ENCODE measurements at places on chromosomes 12 and 14.

- DNase-seq = no peak
Measured at GRCh38 chr14:98278800-98279199, 993.2 kb downstream of the BCL11B start.

DNA sequence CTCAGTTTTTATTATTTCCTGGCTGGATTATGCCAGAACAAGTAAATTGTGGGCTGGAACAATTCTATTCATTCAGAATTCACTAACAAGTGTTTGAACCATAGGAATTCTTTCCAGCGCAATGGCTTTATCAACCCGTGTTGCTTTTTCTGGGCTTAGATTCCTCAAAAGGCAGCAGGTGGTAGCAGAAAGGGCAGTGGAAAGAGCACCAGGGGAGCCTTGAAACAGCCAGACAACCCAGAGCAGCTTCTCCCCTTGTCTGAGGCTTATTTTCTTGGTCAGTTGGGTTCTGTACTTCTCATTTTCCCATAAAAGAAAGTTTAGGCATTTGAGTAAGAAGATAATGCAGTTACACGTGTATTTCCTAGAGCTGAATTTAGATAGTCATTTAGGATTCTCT is 130.7 kb downstream of the OTOGL start:
- DNase-seq = no peak

GRCh38 chr14:89625731-89626232 is 208.7 kb upstream of the FOXN3 start:
- DNase-seq = no peak

GRCh38 chr12:86456241-86456640 is 200.1 kb upstream of the MGAT4C start:
- no peak for DNase-seq

All from GM13977 (cell line).